Activated gamma-delta T cell treated with Interleukin-2 at 50 U/mL for 16 hours (primary cell): ENCODE measurements at places on chromosomes 12 and 14.

- no peak for DNase-seq
These were observed 28.9 kb downstream of the FOXN3 start for GRCh38 chr14:89387922-89388685.

GRCh38 chr12:114668151-114668885 is 15.7 kb downstream of the TBX3 start:
- DNase-seq, result no peak

DNA sequence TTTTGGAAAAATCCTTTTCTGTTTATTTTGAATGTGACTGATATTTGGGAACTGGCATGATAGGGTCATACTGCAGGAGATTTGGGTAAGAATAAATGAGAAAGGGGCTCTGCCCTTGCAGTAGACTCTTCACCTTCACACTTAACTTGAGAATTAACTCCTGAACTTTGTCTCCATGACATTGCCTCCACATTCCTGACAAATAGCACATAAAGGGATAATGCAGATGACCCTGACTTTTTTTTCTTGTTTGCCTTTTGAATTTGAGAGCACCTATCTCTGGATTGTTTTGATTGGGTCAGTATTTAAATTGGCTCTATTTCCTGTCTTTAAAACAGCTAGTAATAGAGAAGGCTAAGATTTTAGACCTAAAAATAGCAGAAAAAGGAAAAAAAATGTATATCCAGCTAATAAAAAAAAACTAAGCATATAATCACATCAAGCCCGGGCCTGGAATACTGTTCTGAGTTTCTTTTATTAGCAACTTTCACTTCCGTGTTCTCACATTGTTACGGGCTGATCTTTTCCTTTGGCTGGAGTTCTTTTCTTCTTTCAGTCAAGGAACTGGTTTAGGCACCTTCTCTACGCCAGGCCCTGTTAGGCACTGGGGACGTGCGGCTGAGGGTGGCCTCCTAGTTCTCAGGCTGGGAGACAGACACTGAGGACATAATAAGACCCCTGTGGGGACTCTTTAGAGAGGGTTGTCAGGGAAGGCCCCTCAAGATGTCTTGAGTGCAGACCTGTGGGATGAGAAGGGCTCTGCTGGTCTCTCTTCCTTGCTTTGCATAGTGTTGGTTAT is 53.1 kb upstream of the GNPNAT1 start:
- DNase-seq, result no peak

DNA sequence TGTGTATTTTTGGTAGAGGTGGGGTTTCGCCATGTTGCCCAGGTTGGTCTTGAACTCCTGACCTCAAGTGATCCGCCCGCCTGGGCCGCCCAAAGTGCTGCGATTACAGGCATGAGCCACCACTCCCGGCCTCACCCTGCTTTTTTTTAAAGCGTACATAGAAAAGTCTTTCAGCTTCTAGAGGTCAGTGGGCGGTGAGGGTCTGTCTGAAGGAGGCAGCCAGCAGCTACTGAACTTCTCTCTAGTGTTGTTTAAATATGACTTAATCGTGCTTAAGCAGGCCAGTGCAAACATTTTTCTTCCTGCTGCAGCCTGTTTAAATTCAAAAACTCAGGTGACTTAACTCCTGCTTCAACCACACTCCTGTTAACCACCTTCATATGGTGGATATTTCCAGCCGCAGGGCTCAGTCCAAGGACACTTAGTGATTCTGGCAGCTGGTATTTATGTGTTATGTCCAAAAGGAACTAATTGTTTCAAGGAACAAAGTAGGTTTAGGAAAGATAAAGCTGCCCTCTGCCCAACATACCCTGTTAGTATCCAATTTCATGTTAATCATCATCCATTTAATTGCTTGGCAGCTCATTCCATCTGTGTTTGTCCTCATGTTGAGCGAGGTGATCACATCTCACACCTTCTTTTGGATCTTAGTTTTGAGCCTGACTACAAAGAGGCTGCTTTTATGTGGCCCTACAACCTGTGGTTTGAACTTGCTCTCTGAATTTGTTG is 2.0 kb downstream of the PRKAB1 start:
- no peak for DNase-seq

- DNase-seq, result no peak
These were observed 438.5 kb downstream of the LRIG3 start for GRCh38 chr12:58481811-58482210.

GRCh38 chr12:88391556-88391955 is 188.7 kb downstream of the KITLG start:
- DNase-seq, result no peak

GRCh38 chr12:643475-644302 is 19.6 kb downstream of the NINJ2 start:
- peak; percentile 16 for DNase-seq

DNA sequence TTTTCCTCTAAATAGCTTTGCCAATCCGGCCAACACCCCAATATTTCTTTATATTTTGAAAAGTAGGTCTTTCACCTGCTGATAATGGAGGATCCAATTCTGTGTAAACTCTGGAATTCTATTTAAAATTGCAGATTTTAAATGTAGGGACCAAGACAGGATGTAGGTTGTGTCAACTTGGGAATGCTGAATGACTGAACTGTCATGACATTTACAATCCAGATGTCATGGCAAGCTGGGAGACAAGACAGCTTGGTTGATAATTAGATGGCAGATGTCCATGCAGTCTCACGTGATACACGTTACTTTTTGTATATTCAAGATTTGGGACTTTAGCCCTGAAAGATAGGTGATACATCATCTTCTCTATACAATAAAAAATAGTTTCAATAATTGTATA is 477.2 kb downstream of the DIO2 start:
- DNase-seq, result no peak

DNA sequence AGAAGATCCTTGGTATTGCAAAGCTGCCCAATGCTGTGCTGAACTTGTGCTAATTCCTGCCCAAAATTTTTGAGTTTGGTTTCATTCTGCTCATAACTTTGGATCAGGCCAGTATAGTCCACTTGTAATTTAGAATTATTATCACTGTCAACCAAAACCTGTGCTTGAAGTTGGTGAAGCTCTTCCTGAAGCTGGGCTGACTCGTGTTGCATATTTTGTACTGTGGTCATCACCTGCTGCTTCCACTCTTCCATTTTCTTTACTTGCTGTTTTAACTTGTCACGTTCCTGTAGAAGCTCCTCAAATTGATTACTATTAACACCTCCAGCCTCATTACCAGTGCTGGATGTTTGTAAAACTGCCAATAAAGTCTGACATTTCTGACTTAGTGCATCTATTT is 35.8 kb downstream of the TRIP11 start:
- no peak for DNase-seq

- DNase-seq, result no peak
These were observed 6.4 kb downstream of the SNX6 start for GRCh38 chr14:34623506-34623905.

DNA sequence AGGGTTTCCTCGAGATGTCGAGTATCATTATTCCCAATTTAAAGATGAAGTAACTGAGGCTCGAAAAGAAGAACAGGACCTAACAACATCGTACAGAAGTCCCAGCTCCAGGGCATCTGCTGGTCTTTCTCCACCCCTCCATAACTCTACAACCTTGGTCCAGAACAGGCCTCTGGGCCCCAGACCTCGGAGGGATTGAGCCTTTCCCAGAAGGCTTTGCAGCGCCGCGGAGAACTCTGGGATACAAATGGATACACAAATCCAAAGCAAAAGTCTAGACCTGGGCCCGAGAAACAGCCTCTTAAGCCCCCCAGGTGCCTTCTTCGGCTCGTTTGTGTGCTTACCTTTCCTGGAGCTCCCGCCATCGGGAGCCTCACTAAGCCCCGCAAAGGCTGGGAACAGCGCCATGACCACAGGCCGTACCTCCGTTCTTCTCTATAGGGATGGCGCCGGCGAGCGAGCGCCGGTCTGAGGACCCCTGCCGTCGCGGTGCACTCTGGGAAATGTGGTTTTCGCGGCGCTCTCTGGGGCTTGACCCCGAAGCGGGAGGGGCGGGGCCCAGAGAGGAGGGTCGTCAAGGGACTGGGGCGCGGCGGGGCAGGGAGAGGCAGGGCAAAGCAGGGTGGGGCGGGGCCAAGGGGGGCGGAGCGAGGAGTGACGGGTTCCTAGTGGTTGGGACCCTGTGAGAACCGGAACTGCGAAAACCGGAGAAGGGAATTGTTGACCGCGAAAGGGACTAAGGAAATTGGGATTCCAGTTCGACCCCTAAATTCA is at the start of gene NRDE2:
Gene NRDE2 (minus strand): TSS at position 445 of the 774 bp plus-strand sequence. CDS start 37 bp downstream, at position 408.
- DNase-seq, result peak; percentile 95

DNA sequence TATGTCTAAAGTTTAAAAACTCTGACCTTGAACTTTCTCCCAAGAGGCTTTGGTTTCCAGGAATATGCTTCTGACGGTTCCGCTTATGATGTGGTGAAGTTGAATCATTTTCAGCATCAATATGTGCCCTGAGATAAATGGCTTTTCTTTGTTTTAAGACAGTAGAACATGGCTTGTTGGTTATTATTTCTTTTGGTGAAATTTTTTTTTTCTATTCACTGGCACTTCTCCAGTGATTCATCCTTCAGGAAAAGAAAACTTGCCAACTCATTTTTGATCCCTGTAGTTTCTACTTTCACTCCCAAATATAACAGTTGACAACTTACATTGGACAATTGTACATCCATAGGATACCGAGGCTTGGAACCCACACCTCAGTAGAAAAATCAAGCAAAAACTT is 1301.2 kb upstream of the FLRT2 start:
- no peak for DNase-seq

- no peak for DNase-seq
These were observed 74.1 kb downstream of the PPP2R5C start for GRCh38 chr14:101835566-101835965.

DNA sequence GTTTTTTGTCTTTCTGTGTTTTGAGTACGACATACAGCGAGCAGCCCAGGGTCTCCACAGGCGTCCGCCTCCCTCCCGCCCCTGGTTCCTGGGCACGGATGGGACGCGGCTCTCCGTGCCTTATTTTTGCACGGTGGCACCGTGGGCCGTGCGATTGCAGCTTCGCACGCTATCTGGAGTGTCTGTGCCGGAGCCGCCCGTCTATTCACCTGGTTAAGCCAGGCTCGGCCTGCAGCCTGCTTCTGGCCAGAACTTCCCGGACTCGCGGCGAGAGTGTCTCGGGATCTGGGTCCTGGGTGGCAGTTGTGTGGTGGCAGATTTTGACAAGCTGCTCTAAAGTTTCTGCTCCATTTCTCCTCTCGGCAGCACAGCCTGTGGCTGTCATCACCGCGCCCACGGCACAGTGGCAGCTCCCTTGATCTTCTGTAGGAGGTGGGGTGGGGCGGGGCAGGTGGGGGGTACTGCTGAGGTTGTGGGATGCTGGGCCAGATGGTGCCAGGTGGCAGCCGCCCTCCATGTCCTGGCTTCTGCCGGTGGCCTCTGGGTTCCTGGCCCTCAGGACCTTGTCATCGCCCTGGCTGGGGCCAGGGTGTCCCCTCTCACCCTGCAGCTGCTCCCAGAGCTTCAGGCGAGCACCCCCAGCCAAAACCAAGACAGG is 2.9 kb downstream of the MMP17 start:
- no peak for DNase-seq

DNA sequence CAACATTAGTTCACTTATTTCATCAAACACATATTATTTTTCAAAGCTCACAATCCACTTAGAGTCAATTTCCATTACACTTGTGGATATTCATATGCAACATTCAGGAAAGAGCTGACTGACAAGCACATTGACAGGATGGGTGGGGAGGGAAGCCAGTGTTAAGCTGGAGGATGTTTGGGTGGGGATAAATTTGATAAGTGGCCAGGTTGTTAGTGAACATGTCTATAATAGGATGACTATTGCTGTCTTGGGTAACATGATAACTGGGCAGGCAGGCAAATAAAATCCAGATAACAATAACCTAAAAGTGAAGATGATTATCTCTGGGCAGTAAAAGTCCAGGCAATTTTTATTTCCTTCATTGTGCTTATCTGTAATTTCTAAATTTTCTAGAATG is 73.8 kb upstream of the OSBPL8 start:
- no peak for DNase-seq

GRCh38 chr14:79018836-79019235 is 848.7 kb downstream of the NRXN3 start:
- DNase-seq, result no peak

DNA sequence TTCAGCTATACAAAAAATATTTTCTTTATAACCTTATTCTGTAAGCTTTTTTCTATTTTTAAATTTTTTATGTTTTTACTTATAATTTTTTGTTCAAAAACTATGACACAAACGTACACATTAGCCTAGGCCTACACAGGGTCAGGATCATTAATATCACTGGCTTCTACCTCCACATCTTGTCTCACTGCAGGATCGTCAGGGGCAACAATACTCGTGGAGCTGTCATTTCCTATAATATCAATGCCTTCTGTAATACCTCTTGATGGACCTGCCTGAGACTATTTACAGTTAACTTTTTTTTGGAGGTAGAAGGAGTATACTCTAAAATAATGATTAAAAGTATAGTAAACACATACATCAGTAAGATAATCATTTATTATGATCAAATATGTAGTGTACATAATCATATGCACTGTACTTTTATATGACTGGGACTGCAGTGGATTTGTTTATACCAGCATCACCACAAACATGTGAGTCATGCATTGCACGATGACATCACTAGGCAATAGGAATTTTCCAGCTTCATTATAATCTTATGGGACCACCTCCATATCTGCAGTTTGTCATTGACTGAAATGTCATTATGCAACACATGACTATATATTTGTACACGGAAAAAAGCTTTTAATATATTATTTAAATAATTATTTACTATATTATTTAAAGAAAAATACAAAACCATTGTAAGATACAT is 18.5 kb upstream of the PMCH start:
- DNase-seq, result no peak

GRCh38 chr14:61119006-61119405 is 138.0 kb downstream of the SLC38A6 start:
- no peak for DNase-seq

DNA sequence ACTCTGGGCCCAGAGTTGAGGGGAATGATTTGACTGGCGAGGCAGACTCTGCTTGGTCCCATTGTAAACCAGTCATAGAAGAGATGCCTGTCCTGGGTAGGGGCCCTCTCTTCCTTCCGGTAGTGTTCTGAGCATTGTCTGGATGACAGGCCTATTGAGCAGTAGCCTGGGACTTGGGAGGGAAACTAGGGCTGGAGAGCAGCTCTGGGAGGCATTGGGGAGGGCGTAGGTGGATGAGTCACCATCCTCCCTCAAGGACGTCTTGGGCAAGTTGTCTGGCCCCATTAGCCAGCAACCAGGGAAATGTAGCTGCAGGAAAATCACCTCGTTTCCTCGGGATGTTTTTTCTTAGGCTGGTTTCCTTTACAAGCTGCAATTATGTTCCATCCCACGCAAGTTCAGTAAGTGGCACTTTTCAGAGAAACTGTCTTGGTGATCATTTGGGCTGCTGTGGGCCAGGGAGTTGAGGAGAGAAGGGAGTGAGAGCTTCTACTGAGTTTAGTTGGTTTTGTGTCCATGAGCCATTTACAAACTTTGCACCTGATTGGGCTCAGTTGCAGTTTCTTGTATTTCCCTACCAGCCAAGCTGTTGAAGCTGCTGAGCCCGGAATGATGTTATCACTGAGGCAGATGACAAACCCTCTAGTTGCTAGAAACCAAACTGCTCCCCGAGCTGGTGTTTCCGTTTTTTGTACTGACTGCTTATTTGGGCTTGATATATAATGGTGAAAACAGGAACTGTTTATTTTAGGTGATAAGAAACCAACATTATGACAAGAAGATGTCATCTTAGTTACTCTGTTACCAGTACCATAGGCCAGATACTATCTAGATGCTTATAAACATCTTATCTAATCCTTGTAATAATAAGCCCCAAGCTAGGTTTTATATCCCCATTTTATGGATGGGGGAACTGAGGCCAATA is 147.6 kb downstream of the CHST11 start:
- DNase-seq, result peak; percentile 25

GRCh38 chr12:2456122-2456812 is 338.5 kb upstream of the FKBP4 start:
- no peak for DNase-seq

GRCh38 chr14:21093769-21094681 is 4.4 kb downstream of the ZNF219 start:
- no peak for DNase-seq

GRCh38 chr14:80627745-80628144 is 313.8 kb downstream of the CEP128 start:
- DNase-seq, result no peak
